Kasumi-1 (cell line): ENCODE measurements at places on chromosomes 1 and 21.

DNA sequence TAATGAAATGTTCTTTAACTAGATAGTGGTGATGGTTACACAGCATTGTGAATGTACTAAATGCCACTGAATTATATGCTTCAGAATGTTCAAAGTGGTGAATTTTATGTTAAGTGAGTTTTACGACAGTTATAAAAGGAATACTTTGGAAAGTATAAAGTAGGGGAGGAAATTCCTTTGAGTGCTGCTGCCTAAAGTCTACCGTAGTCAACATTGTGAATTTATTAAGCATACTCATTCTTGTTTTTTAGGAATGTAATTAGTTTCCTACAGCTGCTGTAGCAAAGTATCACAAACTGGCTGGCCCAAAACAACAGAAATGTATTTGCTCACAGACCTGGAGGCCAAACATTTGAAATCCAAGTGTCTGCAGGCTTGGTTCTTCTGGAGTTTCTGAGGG is 73.0 kb downstream of the SWT1 start:
- no peak for DNase-seq

DNA sequence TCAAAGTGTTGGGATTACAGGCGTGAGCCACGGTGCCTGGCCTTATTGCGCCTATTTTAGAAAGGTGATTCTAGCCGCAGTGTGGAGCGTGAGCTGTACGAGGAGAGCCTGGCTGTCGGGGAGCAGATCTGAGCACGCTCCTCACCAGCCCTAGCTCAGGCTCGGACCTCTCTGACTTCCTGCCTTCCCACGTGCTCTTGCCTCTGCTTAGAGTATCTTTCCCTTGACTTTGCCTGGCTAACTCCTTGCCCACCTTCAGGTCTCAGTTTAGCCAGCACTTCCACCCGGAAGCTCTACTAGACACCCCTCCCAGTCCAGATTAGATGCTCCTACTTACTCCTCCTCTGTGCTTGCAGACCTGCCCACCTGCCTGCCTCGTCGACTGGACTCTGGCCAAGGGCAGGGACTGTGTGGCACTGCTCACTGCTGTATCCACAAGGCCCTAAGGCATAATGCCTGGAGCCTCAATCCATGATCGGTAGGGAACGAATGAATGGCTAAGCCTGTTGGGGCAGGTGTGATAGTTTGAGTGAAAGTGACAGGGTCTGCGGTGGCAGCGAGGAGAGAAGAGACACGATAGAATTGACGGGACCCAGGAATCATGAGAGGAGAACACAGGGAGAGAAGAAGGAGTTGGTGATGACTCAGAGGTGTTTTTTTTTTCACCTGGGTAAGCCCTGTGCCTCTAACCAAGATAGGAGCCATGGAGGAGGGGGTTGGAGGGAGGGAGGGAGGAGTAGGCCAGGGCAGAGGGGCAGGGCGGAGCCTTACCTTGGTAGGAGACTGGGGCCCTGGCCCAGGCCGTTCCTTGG is 28.1 kb upstream of the WASF2 start:
- DNase-seq = no peak

- no peak for DNase-seq
These were observed 7.1 kb upstream of the C1orf115 start for GRCh38 chr1:220682901-220683576.

- no peak for DNase-seq
These were observed 39.1 kb downstream of the SPSB1 start for GRCh38 chr1:9331558-9332346.

DNA sequence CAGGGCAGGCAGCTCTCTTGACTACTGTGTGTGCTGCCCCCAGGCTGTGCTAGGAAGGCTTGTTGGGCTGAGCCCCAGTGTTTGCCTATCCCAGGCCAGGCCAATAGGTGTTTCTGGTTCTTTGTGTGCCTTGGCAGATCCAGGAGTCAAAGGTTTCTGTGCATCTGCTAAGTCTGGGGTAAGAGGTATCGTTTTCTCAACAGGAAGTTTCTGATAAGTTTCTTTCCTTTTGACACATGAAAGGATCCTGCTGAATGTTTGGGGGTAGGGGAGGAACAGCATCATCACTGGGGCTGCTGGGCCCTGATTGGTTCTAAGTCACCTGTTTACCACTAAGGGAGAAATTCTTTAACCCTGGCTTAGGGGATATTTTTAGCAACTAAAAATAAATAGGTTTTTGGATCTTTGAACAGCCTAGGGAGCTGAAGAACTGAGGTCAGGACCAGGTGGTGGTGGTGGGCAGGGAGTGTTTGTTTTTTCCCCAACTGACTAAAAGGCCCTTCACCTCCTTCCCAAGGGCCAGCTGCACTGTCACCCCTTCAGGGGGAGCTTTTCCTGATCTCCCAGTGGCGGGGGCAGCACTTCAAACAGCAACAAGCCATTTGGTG is 85.1 kb downstream of the KCNN3 start:
- no peak for DNase-seq

GRCh38 chr1:229278120-229278741 is 7.3 kb downstream of the RAB4A start:
- DNase-seq = no peak

GRCh38 chr1:153465811-153466636 is 5.6 kb upstream of the S100A7 start:
- DNase-seq = peak; percentile 55

- DNase-seq = no peak
These were observed 73.7 kb downstream of the TOR3A start for GRCh38 chr1:179155615-179156014.

GRCh38 chr1:14616632-14617396 is 18.3 kb downstream of the KAZN start:
- DNase-seq = no peak

DNA sequence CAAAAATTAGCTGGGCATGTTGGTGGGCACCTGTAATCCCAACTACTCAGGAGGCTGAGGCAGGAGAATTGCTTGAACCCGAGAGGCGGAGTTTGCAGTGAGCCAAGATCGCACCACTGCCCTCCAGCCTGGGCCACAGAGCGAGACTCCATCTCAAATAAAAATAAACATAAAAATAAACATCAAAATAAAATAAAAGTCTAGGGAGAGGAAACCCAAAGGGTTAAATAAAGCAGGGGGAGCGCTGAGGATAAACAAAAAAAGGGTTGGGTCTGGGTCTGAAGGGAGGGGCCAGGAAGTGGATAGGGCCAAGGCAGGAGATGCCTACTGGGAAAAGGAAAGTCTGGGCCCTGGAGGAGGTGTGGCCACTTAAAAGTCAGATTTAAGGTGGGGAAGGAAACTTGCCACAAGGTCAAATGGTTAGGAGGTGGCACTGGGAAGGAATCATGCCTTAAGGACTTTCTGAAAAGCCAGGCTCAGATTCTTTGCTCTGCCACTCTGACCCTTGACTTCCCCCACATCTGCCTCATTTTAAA is 150.0 kb downstream of the ADSS2 start:
- no peak for DNase-seq

GRCh38 chr1:98325646-98326440 is 335.7 kb upstream of the SNX7 start:
- no peak for DNase-seq

DNA sequence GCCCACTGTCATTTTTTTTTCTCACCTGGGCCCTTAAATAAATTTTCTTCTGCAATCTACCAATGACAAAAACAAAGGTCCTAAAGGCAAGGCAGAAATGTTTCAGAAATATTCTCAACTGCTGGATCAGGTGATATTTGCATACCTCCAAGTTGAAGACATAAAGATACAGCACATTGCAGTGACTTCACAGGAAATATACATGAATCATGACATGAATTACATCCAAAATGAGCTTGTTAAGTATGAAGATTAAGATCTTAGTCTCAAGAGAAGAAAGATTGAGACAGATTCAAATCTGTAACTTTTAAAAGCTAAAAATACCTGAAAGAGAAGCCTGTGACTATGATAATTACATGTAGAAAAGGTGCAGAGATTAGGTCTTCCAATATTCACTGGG is 207.8 kb downstream of the SIPA1L2 start:
- DNase-seq = no peak

GRCh38 chr1:183024317-183025009 is 1.2 kb downstream of the LAMC1 start:
- no peak for DNase-seq

DNA sequence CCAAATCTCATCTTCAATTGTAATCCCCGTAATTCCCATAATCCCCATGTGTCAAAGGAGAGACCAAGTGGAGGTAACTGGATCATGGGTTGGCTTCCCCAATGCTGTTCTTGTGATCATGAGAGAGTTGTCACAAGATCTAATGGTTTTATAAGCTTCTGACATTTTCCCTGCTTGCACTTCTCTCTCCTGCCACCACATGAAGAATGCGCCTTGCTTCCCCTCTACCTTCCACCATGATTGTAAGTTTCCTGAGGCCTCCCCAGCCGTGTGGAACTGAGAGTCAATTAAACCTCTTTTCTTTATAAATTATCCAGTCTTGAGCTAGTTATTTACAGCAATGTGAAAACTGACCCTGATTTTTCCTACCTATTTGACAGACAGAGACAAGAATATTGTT is 162.5 kb upstream of the SYT6 start:
- DNase-seq = no peak

GRCh38 chr1:16026723-16027484 is 5.1 kb downstream of the CLCNKA start:
- DNase-seq = peak; percentile 6

- no peak for DNase-seq
These were observed 115.3 kb downstream of the CYYR1 start for GRCh38 chr21:26457817-26458216.

DNA sequence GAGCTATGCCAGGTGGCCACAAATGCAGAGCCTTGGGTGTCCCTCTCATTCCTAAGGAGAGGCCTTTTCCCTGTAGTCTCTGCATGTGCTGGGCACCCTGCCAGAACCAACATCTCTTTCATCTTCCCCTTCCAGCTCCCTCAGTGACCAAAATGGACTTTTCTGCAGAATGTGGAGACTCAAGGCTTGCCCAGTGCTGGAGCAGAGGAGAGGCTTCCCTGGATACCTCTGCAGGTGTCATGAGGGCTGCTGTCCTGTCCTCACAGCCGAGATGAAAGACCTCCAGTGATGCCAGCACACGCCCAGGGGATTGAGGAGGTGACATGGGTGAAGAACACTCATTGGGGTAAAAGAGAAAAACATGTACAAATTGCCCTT is 347.0 kb upstream of the AJAP1 start:
- DNase-seq = no peak

DNA sequence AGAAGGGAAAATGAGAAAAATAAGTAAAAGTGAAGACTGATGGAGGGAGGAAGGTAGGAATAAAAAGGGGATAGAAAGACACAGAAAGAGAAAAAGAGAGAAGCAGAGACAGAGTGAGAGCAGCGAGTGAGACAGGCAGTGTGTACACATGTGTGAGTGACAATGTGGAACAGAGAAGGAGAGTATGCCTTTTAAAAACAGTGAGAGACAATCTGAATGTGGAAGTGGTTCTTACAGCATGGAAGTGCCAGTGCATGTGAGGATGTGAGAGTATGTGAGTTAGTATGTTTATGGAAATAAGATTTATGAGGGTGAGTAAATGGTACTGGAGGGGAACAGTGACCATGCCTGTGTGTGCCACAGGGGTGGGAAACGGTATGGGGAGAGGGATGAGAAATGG is 1.2 kb downstream of the NEGR1 start:
- peak; percentile 5 for DNase-seq

DNA sequence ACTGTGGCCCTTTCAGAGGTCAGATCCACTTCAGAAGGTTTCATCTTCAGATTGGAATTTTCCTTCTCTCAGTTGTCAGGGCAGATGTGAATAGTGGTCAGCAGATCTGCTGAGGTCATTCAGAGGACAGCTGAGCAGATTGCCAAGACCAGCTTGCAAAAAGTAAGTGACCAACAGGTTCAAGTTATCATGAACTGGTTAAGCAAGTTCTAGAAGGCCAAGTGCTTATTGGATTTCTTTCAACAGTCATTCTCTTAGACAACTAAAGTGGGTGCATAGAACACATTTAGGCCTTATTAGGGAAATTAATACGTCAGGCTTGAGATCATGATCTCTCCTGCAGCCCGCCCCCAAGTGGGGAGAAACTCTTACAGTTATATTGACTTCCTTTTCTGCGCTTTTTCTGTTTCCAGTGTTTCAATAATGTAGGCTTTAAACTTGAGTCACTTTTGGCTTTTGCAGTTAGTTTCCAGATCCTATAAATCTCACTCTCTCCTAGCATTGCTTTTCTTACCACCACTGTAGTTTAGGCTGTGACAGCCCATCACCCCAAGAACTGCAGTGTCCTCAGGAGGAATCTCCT is 96.4 kb downstream of the C1orf21 start:
- DNase-seq = no peak

GRCh38 chr1:220219136-220219442 is 53.2 kb downstream of the RAB3GAP2 start:
- DNase-seq = no peak

GRCh38 chr1:86150553-86151055 is 6.0 kb downstream of the COL24A1 start:
- DNase-seq = no peak

GRCh38 chr21:30289215-30289614 is at the start of gene KRTAP25-1:
TSS of gene KRTAP25-1 (minus strand) at chr21:30289514. CDS start at chr21:30289490, 24 bp downstream.
- no peak for DNase-seq

DNA sequence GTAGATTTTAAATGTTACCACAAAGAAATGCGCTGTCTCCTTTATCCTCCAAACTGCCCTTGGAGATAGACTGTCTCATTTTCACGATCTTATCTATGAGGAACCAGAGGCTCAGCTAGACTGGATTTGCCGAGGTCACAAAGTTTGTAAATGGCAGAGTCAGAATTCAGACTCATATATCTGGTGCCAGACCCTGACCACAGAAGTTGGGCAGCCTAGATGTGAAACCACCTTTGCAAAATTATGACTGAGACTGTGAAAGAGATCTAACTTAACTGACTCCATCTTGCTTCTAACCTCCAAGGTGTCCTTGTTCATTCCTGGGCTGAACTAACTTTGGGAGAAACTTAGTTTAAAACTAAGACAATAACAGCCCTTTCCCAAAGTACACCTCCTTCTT is 14.1 kb downstream of the CNR2 start:
- DNase-seq = no peak

- DNase-seq = peak; percentile 58
These were observed 788 bp upstream of the EDEM3 start for GRCh38 chr1:184755226-184756065.

- no peak for DNase-seq
These were observed 100.6 kb downstream of the NR5A2 start for GRCh38 chr1:200128081-200128480.

DNA sequence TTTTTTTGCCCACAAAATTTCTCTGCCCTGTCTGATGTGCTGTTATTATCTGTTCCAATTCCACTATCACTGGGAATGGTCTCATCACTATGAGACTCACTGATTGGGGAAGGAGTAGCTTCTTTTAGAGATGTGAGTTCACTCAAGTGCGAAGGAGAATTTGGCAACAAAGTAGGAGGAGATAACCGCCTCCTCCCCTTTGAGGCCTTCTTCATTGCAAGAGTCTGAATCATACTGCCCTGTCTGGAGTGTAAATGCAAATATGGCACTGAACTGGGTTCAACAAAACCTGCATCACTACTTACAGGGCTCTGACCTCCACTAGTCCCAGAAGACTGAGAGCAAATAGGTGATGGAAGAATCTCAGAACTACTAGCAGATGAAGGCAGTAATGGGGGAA is 83.4 kb downstream of the ASH1L start:
- no peak for DNase-seq

DNA sequence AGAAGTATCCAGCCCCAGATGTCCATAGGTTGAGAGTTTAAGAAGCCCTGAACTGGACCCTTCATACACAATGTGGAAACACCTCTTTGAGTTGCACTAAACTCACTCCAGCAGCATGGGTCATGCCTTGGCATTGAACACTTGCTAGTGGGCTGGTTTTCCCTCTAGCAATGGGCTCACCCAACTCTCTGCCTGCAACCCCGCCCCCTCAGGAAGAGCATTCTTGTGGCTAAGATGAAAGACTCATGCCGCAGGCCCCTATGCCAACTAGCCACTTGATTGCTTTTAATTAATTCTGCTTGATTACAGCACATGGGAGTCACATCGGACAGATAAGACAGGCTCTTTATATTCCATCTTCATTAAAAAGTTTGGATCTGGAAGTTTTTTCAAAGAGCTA is 136.5 kb upstream of the GJB5 start:
- no peak for DNase-seq
